ENCODE measurements at places on chromosomes 3 and 15.

- DNase-seq: no peak
These were observed 105.5 kb upstream of the IL12A start for GRCh38 chr3:159882790-159883779.

GRCh38 chr3:126056681-126057500 is 27.0 kb downstream of the SLC41A3 start:
- DNase-seq: no peak

- DNase-seq: no peak
These were observed 400.0 kb upstream of the C2CD4B start for GRCh38 chr15:62564886-62565633.

DNA sequence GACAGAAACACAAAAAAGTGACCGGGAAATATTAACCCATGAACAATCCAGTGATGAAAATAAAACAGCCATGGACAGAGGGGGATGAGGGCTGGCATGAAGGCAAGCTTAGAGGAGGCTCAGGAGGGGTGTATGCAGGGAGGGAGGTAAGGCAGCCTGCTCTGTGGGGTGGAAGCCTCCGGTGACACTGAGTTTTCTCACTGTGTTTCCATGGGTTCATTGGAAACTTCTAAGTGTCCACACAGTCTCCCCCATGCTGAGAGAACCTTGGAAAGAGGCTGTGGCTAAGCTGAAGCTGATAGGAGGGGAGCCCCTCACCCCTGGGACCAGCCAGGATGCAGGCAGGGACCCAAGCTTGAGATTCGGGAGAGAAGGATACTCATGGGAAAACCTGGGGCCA is 6.8 kb upstream of the SKOR1 start:
- DNase-seq: no peak

- DNase-seq: no peak
These were observed 1050.0 kb downstream of the TBL1XR1 start for GRCh38 chr3:176147251-176147650.

GRCh38 chr3:191476066-191476772 is 15.3 kb downstream of the PYDC2 start:
- DNase-seq: no peak

GRCh38 chr3:101423984-101424888 is 88.8 kb downstream of the SENP7 start:
- DNase-seq: no peak

- DNase-seq: no peak
These were observed 983 bp downstream of the KBTBD12 start for GRCh38 chr3:127915937-127916493.

DNA sequence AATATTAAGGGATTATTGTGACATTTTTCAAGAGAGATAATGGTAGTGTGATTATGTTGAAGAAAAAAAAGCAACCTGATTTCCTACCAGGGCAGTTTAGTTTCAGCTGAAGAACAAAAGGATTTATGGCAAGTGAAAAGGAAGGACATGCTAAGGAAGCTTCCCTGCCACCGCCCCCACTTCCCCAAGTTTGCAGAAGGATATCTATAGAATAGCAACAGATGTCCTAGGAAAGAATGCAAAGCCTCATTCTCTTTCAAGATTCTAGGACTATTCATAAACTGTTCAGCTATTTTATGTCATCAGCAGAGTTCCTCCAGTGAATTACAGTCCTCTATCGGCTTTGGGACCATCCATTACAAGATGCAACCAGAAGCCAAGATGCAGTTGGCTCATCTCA is 160.8 kb downstream of the SATB1 start:
- no peak for DNase-seq

DNA sequence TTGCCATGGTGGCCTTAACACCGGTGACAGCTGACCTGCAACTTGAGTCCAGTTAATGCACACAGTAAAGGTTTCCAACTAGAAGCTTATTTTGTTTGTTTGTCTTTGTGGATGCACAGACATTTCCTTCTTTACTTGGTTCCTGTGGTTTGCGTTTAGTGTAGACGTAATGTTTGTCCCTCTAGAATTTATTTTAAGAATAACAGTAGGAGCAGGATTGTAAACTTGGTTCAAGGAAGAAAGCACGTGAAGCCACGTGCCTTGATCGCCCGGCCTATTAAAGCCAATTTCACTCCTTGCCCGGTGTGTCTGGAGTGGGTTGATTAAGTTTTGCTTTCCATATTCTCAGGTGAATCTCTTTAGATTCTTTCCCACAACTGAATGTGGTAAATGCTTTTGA is 263.2 kb upstream of the C2CD4B start:
- no peak for DNase-seq

DNA sequence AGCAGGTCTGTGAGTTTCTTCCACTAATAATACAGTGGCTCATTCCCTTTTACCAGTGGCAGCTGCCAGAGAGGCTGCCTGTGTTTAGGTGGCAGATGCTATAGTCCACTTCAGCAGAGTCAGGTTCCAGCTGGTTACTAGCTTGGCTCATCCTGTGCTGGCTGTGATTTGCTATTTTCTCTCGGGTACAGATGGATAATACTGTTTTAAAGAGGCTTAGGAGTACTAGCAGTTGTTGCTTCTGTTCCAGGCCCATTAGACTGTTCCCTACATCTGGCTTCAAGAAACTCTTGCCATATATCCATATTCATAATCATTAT is 41.0 kb downstream of the ZNF609 start:
- no peak for DNase-seq

DNA sequence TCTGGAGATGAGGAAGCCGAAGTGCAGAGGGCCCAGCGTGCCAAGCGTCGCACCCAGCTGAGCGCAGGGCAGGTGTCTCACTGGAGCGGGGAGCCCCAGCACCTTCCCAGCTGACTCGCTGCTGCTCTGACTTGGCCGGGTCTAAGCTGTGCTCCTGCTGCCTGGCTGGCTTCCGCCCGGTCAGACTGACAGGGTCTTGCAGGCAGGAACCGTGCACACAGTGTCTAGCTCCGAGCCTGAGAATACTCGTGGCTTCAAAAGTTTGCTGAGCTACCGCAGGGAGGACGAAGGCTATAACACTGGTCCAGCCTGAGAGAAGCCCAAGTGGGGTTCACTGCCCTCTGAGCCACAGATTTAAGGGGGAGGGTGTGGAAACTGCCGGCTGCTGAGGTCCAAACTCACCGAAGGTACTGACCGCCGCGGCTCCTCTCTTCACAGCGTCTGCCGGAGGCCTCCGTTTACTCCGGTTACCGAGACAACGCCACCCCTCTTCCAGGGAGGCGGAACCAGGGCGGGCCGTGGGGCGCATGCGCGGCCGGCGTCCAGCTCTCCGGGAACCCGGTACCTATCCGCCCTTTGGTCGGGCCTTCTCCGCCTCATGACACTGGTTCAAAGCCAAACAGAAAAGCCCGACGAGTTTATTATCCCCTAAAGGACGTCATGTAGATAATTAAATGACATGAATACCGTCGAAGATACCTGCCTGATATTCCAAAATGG is at the start of gene CFAP44:
TSS of gene CFAP44 (minus strand) at position 443 of the 720 bp plus-strand sequence. CDS start 7,829 bp downstream, outside the sequence.
- peak; percentile 17 for DNase-seq

DNA sequence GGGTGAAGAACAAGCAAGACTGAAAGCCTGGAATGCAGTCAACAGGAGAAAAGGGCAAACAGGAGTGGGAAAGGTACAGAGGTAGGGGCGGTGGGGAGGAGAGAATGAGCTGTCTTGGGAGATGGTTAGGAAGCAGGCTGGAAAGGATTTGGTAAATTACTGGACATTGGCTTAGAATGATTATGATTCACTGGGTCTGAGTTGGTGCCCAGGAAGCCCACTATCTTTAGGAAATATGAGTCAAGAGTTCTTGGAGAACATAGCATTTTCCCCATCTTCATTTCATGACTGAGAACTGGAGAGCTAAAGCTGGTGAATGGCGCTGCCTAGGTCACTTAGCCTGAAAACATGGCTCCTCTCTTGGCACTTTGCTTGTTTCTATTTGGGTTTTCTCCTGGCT is 74.7 kb upstream of the C3orf80 start:
- no peak for DNase-seq

- DNase-seq: no peak
These were observed 10.4 kb downstream of the GOLM2 start for GRCh38 chr15:44298878-44299277.

DNA sequence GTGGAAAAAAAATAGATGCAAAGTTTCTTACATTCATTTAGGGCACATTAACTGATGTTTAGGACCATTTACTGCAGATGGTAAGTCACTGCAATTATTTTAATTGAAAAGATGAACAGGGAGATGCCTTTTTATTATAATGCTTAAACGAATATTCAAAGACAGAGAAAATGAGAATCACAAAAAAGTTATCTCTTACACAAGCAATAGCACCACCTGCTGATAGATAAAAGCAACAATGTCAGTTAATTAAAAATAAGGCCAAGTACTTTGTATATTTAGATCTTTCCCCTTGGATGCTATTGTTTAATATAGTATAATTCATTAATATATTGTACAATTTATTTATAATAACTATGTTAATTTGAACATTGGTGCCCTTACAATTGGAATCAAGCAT is 55.9 kb downstream of the IFT80 start:
- no peak for DNase-seq

DNA sequence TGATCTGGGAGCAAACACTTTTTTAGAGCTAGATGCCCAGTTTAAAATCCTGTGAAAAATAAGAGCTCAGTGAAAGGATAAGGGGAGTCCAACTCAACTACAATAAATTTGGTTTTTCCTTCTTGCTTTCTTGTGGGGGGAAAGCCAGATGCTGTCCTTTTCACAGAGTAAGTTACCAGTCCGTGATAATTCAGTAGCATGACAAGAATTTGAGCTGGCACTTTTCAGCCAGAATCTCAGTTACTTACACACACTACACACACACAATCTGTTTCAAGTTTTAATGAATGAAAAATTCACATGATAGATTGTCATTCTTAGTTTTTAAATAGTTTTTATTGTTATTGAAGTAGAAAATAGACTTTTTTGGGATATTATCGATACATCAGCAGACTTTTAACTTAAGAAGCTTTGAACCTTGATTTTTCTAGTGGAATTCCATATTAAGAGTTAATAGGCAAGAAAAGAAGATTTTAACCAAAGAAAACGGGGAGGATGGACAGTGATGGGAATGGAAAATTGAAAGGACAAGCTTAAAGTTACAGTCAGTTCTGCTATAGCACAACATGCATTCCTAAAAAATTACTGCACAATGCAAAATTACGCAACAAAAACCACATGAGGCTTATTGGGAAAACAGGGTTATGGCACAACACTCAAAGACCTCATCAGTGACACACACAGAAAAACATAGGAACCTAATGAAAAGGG is 47.0 kb downstream of the PSMD6 start:
- no peak for DNase-seq

DNA sequence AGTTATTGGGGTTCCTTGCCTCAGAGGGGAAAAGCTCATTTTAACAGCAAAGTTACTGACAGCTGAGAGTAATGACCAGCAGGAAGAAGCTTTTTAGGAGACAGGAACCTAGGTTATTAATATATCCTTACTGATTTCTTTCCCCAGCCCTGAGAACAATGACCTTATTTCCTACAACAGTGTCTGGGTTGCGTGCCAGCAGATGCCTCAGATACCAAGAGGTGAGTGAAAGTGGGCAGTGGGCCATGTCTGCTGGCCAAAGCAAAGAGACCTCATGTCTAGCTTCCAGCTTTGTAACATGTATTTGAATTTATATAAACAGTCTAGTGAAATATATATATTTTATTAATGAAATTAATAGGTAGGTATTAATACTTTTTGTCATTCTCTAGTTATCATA is 5.0 kb downstream of the CCNDBP1 start:
- DNase-seq: no peak

GRCh38 chr15:24786347-24786746 is 110.8 kb downstream of the NPAP1 start:
- no peak for DNase-seq

GRCh38 chr15:29712149-29712885 is 110.0 kb downstream of the TJP1 start:
- DNase-seq: no peak

GRCh38 chr3:15726043-15726442 is 71.7 kb downstream of the ANKRD28 start:
- DNase-seq: no peak

DNA sequence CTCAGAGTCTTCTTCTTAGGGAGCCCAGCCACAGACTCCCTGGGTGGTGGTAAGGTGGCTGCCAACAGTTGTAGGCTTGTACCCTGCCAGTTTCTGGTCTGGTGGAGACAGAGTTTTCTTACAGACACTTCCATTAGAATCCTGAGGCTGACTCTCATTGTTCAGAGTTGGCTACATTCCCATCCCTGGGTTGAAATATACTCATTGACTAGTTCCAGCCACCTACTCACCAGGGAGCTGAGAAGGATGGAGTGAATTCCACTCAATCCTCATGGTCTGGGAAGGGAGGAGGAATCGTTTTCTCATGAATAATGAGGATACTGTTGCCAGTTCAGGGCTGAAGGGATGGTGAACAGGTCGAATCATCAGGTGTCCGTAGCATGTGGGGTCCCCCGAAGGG is 226.5 kb upstream of the PROK2 start:
- DNase-seq: no peak

GRCh38 chr3:107884719-107885460 is 205.9 kb downstream of the CD47 start:
- no peak for DNase-seq

GRCh38 chr3:34533451-34533850 is 735.0 kb downstream of the PDCD6IP start:
- no peak for DNase-seq

GRCh38 chr3:143763564-143764162 is 84.6 kb downstream of the SLC9A9 start:
- no peak for DNase-seq

DNA sequence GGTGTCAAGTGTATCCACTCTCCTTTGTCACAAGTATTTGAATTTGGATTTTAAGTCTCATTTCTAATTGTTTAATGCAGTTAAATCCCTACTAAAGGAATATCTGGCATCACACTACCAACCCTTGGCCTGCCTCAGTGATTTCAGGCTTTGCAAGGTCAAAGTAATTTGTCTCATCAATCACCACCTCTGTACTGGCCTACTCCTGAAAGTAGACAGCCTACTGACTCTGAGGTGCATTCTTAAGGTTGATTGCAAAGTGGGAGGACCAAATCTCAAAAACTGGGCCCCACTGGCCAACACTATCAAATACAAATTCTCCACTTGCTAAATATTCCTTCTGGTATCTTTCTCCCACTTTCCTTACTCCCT is 851 bp upstream of the TEX55 start:
- DNase-seq: no peak

DNA sequence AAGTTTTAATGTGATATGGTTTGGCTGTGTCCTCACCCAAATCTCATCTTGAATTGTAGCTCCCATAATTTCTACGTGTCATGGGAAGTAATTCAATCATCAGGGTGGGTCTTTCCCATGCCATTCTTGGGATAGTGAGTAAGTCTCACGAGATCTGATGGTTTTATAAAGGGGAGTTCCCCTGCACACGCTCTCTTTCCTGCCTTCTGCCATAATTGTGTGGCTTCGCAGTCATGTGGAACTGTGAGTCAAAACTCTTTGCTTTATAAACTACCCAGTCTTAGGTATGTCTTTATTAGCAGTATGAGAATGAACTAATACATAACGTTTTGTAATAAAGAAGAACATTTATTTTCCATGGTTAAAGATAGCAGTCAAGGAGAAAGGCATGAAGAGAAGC is 39.2 kb upstream of the GOLIM4 start:
- no peak for DNase-seq

- DNase-seq: no peak
These were observed 104.7 kb upstream of the ROBO1 start for GRCh38 chr3:79872483-79872882.

Measured in stimulated activated CD8-positive, alpha-beta memory T cell treated with anti-CD3 and anti-CD28 coated beads, Interleukin-7, amount 100 ng/mL, for 1 hour (primary cell).